Neural crest cell (in vitro differentiated cells): ENCODE measurements at places on chromosomes 5 and 9. TPM values are rescaled to one million over a fixed set of nuclear protein-coding genes. Genes with fewer than 3 reads are reported as not detected.

GPR150 gene
- 0.14 TPM in 1 of 2 replicates, not detected in the other for total RNA-seq

PCDHB9 gene
- 5.5 and 7.0 TPM in 2 replicates for total RNA-seq

TAF11L5 gene
- not detected in 2 replicates for total RNA-seq

DMRT3 gene
- total RNA-seq = not detected in 2 replicates

KCNN2 gene
- total RNA-seq = 1.9 and 2.7 TPM in 2 replicates

RAI14 gene
- 82.7 and 92.7 TPM in 2 replicates for total RNA-seq

TMOD1 gene
- total RNA-seq = 0.23 and 0.77 TPM in 2 replicates

GABRA1 gene
- not detected in 2 replicates for total RNA-seq

PCDH1 gene
- total RNA-seq = 16.2 and 17.3 TPM in 2 replicates

IFNW1 gene
- not detected in 2 replicates for total RNA-seq

NUTM2F gene
- total RNA-seq = 0.09 TPM in 1 of 2 replicates, not detected in the other

SWI5 gene
- 17.1 and 20.7 TPM in 2 replicates for total RNA-seq

C9orf85 gene
- 13.4 and 15.4 TPM in 2 replicates for total RNA-seq

PFN3 gene
- not detected in 2 replicates for total RNA-seq

C9orf50 gene
- total RNA-seq = 0.26 and 0.27 TPM in 2 replicates

ABLIM3 gene
- 2.4 and 3.0 TPM in 2 replicates for total RNA-seq

NR4A3 gene
- total RNA-seq = 0.91 and 0.93 TPM in 2 replicates
